ENCODE measurements at places on chromosomes 4 and X. TPM values are rescaled to one million over a fixed set of nuclear protein-coding genes. Genes with fewer than 3 reads are reported as not detected.

TSPAN7 gene
- total RNA-seq: not detected

LPAR4 gene
- not detected for total RNA-seq

WWC2 gene
- total RNA-seq: 0.21 TPM

SYTL4 gene
- total RNA-seq: not detected

GRIA2 gene
- total RNA-seq: not detected

NEIL3 gene
- total RNA-seq: 33.7 TPM

DNA sequence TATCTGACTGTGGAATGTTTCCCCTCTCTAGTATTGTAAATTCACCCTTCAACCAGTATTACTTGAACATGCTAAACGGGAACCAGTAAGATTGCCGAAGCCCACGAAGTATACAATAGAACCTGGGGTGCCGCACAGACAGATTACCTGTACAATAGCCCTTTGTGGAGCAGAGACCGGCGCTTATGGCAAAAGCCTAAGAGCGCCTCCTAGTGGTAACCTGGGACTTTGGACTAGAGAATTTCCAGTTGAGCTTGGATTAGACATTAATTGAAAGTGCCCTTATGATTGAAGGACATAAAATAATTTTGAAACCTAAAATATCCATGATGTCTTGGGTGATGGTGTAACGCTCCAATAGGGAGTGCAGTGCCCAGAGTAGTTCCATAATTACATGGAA lies 14.1 kb downstream of the ZNF157 start:
- peak; percentile 76 for DNase-seq

GRCh38 chr4:5852523-5853202 lies 40.2 kb downstream of the CRMP1 start:
- DNase-seq: no peak

DNA sequence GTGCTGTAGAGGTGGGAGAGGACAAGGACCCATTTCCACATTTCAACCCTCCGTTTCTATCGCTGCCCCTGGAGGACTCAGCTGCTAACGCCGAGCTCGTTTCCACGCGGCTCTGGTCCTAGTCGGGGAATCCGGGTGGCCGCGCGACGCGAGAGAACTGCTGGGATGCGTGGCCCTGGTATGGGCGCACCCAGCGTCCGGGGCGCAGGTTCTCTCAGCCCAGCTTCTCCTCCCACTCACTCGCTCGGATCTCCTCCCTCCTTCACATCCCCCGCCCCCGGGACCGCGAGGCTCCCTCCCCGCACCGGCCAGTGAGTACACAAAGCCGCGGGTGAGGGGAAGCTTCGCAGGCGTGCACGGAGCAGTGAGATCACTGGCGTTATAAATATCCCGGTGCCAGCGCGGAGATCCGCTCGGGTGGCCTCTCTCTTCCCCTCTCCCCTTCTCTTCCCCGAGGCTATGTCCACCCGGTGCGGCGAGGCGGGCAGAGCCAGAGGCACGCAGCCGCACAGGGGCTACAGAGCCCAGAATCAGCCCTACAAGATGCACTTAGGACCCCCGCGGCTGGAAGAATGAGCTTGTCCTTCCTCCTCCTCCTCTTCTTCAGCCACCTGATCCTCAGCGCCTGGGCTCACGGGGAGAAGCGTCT lies at the start of gene FGF5:
TSS of gene FGF5 (plus strand) at position 412 of the 649 bp plus-strand sequence. CDS start at position 573, 161 bp downstream.
- no peak for DNase-seq

DNA sequence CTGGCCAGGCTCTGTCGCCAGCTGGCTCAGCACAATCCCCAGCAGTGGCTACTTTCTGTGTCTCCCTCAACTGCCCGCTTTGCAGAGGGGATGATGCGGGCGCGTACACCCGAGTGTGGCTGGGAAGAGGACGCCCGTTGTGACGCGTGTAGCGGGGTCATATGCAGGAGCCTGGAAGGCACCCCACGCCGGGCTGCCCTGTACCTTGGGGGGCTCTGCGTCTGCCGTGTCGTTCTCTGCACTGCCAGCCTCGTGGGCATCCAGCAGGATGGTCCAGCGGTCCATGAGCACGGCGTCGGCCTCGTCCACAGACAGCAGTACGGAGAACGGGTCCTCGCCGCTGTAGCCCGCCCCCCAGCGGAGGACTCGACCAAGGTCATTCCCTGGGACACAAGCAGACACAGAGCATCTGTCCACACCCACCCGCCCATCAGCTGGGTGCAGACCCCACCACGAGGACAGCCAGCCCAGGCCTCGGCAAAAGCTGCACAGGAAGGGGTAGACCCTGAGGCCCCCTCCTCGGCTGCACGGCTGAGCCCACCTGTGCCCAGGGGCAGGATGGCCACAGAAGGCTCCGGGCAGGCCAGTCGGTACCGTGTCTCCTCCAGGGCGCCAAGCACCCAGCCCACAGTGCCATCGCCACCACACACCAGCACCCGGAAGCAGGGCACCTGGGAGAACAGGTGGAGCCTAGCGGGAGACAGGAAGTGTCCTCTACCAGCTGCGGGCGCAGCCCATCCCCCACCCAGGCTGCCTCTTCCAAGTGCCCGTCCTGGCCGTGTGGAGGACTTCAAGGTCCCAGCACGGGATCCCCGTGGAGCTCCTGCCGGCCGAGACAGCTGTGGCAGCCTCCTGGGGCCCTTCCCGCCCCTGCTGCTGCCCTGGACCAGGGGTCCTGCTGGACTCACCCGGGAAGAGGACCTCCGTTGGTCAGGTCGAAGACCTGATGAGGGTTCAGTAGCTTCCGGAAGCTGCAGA lies 10.8 kb downstream of the DGKQ start:
- no peak for DNase-seq

All from activated CD8-positive, alpha-beta T cell treated with anti-CD3 and anti-CD28 coated beads, Interleukin-2, amount 10 ng/mL, durations not matched to agents 7 days and 5 days (primary cell).